ENCODE measurements at places on chromosomes 1 and 21.

DNA sequence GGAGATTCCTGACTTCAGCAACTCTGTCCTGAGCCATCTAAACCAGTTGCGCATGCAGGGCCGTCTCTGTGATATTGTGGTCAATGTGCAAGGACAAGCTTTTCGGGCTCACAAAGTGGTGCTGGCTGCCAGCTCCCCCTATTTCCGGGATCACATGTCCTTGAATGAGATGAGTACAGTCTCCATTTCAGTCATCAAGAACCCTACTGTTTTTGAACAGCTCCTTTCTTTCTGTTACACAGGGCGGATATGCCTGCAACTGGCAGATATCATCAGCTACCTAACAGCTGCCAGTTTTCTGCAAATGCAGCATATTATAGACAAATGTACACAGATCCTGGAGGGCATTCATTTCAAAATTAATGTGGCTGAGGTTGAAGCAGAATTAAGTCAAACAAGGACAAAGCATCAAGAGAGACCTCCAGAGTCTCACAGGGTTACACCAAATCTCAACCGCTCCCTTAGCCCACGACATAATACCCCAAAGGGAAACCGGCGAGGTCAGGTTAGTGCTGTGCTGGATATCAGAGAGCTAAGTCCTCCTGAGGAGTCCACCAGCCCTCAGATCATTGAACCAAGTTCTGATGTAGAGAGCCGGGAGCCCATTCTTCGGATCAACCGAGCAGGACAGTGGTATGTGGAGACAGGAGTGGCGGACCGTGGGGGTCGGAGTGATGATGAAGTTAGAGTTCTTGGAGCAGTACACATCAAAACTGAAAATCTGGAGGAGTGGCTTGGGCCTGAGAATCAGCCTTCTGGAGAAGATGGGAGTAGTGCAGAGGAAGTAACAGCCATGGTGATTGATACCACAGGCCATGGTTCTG is 2.3 kb downstream of the ZBTB37 start:
- peak; percentile 55 for DNase-seq

GRCh38 chr1:155591770-155592169 is 18.2 kb upstream of the MSTO1 start:
- peak; percentile 39 for DNase-seq

GRCh38 chr1:20234788-20235535 is 48.6 kb upstream of the PLA2G2C start:
- DNase-seq, result no peak

DNA sequence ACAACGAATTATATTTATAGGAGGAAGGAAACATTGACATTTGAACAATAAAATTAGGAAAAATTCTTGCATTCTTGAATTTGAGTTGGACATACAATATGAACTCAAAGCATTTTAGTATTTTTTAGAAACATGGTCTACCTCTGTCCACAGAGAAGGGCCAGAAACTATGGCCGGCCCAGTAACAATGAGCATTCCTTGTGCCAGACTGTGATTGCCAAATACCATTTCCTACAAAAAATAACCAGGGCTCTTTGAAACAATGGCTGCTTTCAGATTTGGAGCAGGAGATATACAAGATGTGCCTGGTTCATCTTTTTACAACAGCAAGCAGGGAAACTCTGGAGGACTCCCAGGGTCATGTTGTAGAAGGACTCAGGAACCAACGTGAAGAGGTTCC is 38.4 kb downstream of the NOS1AP start:
- no peak for DNase-seq

DNA sequence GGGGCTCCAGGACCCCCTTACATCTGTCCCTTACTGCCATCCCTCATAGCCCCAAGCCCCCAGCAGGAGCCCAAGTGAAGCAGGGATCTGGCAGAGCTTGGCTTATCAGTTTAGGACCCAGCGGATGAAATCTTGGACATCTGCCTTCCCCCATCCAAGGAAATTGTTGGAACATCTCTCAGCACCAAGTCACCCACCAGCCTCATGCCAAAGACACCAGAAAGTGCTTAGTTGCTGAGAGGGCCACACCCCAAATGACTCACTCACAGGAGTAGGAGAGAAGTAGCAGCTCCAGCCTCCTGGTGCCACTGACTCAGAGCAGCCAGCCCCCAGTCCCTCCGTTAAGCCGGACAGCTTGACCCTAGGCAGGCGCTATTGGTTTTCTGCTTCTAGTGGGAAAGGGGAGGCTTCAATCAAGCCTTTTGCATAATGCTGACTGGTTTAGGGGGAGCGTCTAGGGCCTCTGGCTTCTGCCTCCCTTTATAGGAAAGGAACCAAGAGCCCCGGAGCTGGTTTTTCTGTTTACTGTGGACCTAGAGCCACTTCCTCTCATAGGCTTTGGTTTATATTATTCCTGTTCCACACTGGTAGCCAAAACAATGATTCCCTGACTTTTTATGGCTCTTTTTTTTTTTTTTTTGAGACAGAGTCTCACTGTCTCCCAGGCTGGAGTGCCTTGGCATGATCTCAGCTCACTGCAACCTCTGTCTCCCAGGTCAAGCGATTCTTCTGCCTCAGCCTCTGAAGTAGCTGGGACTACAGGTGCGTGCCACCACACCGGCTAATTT is 114.2 kb upstream of the IPO9 start:
- peak; percentile 76 for DNase-seq

GRCh38 chr1:226874579-226875425 is 4.4 kb downstream of the PSEN2 start:
- no peak for DNase-seq

Measured in CD4-positive, alpha-beta T cell treated with Interleukin-1 beta for 1 hour (primary cell).